ENCODE measurements at places on chromosomes 7 and 10.

DNA sequence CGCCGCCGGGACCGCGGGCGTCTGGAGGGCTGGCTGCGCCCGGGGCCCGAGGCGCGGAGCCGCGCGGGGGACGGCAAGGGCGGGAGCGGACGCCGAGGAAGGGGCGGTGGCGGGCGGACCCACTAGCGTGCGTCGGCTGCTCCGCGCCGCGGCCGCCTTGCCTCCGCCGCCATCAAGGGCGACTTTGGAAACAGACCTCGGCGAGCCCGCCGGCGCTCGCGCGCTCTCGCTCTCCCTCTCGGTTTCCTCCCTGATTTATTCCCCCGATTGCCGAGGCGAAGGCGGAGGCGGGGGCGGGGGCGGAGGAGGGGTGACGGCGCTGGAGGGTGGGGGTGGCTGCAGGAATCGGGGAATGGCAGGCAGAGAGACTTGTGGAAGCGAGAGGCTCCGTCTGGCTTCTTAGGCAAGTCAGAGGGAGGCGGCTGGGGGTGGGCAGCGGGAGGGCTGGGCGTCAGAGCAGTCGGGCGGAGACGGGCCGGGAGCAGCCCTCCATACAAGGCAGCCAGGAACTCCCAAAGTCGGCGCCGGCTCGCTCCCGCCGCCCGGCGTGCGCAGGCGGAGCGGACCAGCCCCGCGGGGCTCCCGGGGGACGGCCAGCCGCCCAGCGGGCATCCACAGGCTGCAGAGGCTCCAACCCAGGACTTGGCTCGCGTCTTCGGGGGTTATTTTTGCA lies at the start of gene CACNA2D1:
Gene CACNA2D1 (minus strand): TSS at position 231 of the 673 bp plus-strand sequence.
- no peak for DNase-seq

DNA sequence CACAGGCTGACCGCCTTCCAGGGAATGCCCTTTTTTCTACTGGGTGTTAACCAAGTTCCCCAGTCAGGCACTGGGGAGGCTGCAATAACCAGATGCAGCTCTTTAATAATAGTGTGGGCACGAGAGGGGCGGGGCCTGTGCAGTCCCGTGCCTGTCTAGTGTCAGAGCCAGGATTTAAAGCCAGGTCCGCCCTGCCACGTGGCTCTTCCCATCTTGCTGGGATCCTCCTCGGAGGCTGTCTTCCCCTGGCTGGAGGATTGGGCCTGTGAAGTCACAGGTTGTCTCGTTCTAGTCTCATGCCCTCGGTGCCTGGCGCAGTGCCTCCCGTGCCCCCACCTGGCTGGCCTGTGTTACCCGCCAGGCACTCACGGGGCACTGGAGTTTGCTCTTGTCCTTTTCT lies 25.2 kb downstream of the TMEM120A start:
- no peak for DNase-seq

GRCh38 chr7:100570954-100571828 lies 2.5 kb downstream of the SAP25 start:
- no peak for DNase-seq

DNA sequence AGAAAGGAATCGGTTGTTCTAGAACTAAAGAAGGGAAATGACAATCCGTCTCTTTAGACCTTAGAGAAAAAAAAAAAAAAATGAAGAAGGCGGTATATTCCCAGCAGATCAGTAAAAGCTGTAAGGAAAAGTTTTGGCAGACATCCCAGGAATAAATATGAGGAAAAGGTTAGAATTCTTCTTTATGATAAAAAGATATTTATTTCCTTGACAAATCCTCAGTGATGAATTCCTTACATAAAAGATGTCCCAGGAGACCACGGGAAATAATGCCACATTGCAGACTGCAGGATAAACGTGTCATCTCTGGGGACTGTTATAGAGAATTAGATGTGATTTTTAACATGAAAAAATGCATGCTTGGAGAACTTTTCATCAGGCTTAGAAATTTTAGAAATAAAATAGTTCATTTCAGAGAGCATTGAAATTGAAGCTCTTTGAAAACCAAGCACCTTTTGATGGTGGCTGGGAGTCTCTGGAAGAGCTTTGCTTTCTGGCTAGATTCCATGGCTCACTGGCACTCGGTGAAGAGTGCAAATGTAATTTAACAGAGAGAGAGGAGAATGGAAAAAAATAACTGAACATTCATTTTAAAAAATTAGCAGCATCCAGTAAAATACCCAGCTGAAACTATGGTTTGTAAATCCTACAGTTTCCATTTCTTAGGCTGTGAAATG lies 98.2 kb downstream of the PRPF18 start:
- DNase-seq: no peak

DNA sequence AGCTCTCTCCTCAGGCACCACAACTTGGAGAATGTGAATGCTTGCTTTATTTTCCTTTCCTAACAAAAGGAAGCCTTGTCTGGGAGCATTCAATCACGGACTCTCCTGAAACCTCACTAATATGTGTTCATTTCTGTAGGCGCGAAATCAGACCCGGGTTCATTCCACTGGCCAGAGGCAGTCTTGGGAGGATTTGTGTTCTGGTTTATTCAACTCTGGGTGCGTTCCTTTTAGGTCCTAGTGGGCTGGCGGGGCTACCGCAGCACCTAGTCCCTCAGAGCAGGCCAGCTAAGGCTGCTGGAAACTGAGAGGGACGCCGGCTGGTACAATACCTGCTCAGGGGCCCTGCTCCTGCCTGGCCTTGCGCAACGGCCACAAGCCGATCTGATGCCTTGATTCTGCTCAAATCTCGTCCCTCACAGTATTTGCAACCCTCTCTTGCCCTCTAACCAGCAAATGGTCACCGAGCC lies 7.5 kb downstream of the HOXA4 start:
- DNase-seq: no peak

- no peak for DNase-seq
These were observed 158.9 kb downstream of the EGFR start for GRCh38 chr7:55177589-55178261.

GRCh38 chr10:11746883-11747539 lies 4.8 kb downstream of the ECHDC3 start:
- DNase-seq: no peak

GRCh38 chr10:133075346-133076137 lies 12.2 kb upstream of the ADGRA1 start:
- no peak for DNase-seq

GRCh38 chr7:37089972-37090371 lies 358.7 kb downstream of the ELMO1 start:
- DNase-seq: no peak

DNA sequence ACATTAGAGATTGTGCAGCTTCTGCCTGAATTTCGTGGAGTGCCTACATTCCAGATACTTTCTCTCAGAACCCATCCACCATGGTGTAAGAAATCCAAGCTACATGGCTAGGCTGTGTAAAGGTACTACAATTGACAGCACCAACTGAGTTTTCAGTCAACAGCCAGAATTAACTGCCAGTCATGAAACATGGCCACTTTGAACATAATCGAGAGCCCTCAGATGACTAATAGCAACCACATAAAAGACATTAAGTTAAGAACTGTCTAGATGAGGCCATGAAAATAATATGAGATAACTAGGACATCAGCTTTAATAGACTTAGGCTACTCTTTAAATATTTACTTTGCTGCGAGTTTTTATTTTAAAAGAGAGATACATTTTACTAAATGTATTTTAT lies 1106.8 kb upstream of the LRRTM3 start:
- DNase-seq: no peak

DNA sequence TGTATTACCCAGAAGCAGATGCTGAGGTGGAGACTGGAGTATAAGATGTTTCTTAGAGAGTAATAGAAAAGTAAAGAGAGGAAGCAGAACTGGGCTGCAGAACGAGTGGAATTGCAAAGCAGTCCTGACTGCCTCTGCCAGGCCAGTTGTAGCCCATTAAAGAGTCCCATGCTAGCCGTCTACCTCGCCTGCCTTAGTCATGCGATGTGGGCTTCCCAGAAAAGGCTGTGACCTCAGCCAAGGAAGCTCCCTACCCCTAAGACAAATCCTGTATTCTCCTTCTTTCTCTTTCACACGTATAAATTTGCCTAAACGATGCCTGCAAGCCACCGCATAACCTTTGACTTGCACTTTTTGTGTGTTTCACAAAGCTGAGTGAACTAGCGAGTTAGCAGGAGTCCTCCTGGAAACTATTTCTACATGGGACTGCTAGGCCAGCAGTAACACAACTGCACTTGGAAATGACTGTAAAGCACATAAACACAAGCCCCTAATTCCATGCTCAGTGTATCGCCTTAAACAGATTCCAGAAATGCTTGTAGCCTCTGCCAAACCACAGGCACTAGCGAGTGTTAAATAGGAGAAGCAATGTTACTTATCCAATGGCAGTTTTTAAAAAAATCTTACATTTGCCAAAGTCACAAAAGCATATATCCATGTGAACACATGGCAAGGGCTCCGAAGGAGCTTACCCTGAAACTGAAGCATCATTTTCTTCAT lies 47.4 kb upstream of the GNAI1 start:
- no peak for DNase-seq

GRCh38 chr7:35761871-35762677 lies 38.8 kb upstream of the SEPTIN7 start:
- DNase-seq: no peak

- DNase-seq: no peak
These were observed 17.7 kb downstream of the CACNB2 start for GRCh38 chr10:18157881-18158280.

- DNase-seq: no peak
These were observed 337.3 kb downstream of the GFRA1 start for GRCh38 chr10:115935731-115936130.

GRCh38 chr10:108204528-108205305 lies 1040.2 kb upstream of the SORCS1 start:
- DNase-seq: no peak

DNA sequence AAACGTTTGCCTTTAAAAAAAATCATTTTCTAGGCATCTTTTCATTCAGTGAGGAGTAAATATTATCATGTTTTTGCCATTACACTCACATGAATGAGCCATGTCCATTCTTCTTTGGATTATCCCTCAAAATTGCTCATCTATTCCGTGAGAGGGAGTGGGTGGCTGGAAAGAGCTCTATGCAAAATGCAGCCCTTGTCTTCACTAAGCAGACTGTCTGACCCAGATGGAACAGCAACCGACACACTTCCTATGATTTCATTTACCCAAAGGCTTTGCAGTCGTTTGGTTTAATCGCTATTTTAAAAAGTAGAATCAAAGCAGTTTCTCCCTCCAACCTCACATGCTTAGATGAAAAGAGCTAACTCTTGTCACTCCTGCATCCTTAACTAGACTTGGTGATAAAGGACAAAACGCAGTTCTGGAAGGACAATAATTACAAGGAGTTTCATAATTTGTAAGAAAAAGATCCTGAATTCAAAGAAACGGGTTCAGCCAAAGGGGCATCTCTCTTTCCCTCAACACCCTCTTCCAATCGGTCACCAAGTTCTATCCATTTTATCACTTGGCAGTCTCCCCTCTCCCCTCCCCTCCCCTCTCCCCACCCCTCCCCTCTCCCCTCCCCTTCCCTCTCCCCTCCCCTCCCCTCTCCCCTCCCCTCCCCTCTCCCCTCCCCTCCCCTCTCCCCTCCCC lies 198.1 kb upstream of the STK17A start:
- no peak for DNase-seq

- DNase-seq: no peak
These were observed 172.5 kb upstream of the SHH start for GRCh38 chr7:155984609-155985405.

- DNase-seq: no peak
These were observed 103.3 kb downstream of the CFAP58 start for GRCh38 chr10:104456802-104457542.

- DNase-seq: no peak
These were observed 154.0 kb upstream of the LSM8 start for GRCh38 chr7:118029826-118030422.

DNA sequence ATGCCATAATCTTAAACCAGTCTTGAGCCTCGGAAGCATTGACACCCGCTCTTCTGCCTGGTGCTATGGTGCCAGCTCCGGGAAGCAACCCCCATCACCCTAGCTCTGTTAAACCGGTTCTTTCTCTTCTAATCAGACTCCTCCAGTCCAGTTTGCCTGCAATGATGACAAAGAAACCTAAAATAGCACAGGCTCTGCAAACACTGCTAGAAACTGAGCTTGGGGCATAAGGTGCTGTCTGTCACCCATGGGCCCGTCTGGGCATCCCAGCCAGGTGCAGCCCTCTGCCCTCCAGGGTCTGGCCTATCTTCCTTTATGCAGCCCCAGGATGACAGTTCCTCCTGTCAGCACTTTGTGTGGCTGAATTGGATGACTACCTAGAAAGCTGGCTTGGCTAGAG lies 14.2 kb upstream of the CAMK2G start:
- DNase-seq: no peak

DNA sequence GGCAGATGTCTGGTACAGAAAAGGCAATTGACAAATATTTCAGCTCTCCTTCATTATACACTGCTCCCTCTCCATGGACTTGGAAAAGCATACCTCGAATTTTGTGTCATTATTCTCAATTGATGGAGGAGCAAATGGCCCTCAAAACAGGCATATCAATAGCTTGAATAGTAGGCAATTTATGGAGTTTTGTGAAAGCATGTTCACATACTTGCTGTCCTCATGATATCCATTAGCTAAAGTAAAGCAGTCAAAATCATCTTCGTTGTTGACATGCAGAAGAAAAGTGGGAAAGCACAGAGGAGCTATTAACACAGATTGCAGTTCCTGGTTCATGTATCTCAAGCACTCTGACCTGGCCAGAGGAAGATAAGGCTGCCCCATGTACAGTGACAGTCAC lies 472.8 kb downstream of the CCSER2 start:
- DNase-seq: no peak

DNA sequence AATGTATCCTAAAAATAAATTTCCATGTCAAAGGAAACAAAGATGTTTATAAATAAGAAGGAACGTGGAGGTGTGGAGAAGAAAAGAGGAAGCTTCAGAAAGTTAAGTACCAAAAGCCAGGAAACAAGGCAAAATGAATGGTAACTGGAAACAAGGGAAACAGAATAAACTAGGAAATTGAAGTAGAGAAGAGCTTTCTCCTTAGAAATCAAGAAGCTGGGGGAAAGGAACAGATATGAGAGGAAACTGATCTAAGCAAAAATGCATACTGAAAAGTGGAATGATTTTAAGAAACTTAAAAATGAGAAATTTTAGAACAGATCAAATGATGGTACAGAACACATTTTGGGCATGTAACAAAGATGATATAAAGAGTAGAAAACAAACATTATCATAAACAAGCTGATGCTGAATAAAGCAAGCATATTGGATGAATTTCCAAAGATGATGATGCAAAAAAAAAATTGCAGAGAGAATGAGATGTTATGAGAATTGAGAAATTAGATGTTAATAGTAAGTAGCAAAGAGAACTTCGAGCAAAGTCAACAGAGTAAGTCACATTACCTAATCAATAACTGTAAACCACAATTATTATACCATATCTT lies 1.9 kb downstream of the BRAF start:
- DNase-seq: no peak
